ENCODE measurements at places on chromosomes 7 and 10. TPM values are rescaled to one million over a fixed set of nuclear protein-coding genes. Genes with fewer than 3 reads are reported as not detected.
A peak's percentile ranks its signal among the peaks of the same experiment; 100 is the strongest.

DNA sequence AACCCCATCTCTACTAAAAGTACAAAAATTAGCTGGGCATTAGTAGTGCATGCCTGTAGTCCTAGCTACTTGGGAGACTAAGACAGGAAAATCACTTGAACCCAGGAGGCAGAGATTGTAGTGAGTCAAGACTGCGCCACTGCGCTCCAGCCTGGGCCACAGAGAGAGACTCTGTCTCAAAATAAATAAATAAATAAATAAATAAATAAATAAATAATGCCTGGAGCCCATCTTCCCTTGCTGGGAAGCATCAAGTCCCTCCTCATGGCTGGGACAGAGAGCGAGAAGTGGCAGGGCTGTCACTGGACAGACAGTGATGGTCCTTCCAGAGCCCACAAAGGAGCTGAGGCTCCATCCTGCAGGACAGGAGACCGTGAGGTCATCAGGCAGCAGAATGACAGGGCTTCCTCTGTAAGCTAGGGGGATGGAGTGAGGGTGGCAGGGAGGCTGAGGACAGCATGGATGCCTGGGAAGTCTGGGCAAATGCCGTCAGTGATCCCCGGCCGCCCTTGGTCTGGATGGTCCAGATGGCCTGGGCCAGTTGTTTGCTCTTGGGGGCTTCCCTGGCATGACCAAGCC lies 36.4 kb upstream of the ELN start:
- no peak for DNase-seq

The CHST3 gene
- polyA plus RNA-seq = 4.7 TPM

The HIP1 gene
- 5.9 TPM for polyA plus RNA-seq

The AP5Z1 gene
- 33.4 TPM for polyA plus RNA-seq

- DNase-seq = no peak
Measured at GRCh38 chr7:33418251-33418701, 288.9 kb downstream of the BBS9 start.

The SEM1 gene
- polyA plus RNA-seq = 202 TPM

DNA sequence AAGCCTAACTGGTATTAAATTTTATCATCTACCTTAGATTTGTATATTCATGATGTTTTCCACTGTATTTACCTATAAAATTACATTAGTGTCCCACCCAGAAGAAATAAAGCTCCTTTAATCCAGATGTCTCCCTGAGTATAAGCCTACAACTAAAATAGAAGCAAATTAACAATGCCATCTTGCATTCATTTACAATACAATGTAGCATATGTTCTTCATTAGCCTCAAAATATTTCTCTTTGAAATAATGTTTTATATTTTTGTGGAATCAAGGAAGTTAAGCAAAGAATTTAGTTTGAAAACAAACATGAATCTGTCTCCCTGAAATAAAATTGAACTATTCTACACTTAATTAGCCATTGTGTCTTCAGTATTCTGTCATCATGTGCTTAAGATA lies 112.3 kb downstream of the CACNA2D1 start:
- no peak for DNase-seq

- no peak for DNase-seq
Measured at GRCh38 chr7:149281508-149282330, 19.7 kb downstream of the ZNF783 start.

The RNF32 gene
- 3.7 TPM for polyA plus RNA-seq

DNA sequence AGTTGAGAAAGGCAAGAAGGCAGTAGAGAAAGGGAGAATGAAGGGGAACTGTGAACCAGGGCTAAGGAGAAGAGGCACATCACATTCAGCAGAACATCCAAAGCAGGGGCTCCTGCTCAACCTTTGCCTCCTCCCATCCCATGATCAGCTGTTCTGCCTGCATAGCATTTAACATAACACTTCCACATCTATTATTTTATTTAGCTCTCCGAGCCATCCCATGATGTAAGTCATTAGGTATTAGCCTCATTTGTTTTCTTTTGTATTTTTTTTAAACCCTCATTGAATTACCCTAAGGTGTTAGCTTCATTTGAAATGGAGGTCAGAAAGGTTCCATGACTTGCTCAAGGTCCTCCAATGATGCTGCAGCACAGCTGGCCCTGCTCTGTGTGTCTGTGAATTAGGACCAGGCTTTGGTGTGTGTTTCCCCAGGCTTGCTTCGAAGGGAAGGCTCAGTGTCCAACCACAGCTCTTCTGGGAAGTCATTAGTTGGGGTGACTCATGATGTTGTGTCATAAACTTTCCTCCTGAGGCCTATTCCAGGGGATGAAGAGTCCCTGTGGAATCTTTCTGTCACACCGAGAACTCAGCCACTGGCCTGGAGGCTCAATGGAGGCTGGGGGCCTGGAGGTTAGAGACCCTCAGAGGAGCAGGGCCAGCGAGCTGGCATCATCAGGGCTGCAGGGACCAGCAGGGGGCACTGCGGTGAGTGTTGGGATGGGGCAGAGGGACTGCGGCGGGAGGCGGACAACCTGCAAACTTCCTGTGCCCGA lies 16.5 kb downstream of the NPFFR1 start:
- DNase-seq = peak; percentile 66

The VPS26A gene
- polyA plus RNA-seq = 57.7 TPM

GRCh38 chr7:93430917-93431588 lies 143.5 kb downstream of the CALCR start:
- DNase-seq = no peak

The PDE6C gene
- 0.55 TPM for polyA plus RNA-seq

The ITPRID1 gene
- polyA plus RNA-seq = 0.25 TPM

- DNase-seq = no peak
Measured at GRCh38 chr7:18890885-18891621, 226.4 kb downstream of the TWIST1 start.

GRCh38 chr10:59301067-59301754 lies 61.1 kb downstream of the FAM13C start:
- DNase-seq = no peak

GRCh38 chr10:93579985-93580711 lies 13.7 kb downstream of the FFAR4 start:
- no peak for DNase-seq

The CNTNAP2 gene
- polyA plus RNA-seq = 12.9 TPM

DNA sequence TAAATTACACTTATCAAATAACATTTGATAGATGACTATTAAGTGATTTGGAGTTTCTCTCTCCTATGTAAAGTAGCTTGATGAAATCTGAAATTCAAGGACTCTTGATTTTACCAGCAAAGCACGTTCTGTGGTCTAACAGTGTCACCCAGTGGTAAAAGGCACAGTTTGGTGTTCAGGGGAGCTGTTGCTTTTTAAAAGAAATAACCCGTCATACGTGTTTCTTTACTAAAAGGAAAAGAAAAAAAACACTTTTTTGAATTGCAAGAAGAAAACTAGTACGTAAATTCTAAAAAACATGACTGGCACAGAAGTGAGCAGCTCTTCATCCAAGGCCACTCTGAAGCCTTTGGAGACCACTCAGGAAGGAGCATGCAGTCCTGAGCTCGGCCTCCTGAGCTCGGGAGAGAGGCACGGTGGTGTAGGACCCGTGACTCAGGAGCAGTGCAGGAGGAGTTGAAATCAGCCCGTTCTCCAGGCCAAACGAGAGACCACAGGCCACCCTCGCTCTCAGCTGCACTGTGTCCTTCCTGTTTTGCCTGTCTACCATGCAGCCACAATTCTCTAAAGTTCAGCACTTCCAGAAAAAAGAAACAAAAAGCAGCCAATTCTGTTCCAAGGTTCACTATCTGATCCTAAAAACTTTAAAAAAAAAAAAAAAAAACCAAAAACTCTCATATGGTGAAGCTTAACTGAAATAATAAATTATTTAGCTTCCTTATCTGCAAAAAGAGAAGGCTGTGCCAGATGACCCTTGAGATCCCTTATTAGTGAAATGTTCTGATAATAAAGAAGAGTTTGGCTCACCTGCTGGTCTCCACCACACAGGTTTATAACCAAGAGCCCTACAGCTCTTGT lies 212.6 kb upstream of the FRMD4A start:
- DNase-seq = no peak

The RAMP3 gene
- polyA plus RNA-seq = 5.1 TPM

The TTYH3 gene
- polyA plus RNA-seq = 152 TPM

The THNSL1 gene
- polyA plus RNA-seq = 7.8 TPM

DNA sequence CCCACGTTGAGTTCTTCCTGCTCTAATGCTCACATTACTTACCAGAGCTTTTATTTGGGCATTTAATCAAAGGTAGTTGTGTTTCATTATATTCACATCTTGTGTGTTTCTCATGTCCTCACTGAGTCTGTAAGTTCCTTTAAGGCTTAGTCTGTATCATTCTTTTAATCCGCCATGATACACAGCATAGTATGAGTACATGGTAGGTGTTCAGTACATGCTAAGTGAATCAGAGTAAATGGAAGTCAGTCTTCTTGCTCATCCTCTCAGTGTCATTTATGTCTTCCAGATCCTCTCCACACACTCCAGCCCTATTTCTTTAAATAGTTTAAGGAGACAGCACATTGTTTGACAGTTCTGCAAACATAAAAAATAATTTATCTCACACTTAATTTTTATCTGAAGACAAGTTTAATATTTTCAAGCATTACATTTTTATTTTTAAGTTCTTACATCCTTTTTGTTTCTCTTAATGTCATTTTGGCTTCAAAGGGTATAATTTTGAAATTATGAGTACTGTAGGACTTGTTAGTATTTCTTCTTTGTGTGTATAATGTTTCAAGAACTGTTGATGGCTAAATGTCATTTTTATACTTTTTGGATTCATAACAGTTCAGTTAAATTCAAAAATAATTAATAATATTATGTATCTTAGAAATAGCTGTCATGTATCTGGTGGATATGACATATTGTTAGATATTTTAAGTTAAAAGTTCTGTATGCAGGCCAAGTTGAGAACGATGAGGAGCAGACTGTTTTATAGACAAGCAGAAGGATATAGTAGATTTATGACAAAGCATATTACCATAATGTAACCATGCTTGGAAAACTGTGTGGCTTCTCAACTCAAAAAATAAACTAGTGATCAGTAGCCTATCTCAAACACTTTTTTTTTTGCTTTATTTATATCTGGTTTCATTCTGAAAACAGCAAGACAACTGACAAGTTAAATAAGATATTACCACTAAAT lies 342.7 kb downstream of the LRMDA start:
- DNase-seq = no peak

DNA sequence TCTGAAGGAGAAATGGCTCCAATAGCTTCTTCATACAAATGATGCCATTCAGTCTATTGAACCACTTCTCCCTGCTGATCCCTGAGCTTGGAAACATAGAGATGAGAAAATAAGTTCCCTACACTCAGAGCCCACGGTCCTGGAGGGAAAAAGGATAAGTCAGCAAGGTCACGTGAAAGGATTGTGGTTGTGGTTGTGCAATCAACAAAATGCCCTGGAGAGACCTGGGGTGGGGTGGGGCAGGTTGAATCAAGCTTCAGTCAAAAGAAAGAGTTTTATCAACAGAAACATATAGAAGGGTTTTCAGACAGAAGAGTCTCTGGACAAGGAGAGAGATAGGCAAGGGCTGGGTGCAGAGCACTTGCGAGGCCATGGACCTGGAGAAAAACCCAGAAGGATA lies 30.1 kb downstream of the C10orf90 start:
- DNase-seq = no peak

DNA sequence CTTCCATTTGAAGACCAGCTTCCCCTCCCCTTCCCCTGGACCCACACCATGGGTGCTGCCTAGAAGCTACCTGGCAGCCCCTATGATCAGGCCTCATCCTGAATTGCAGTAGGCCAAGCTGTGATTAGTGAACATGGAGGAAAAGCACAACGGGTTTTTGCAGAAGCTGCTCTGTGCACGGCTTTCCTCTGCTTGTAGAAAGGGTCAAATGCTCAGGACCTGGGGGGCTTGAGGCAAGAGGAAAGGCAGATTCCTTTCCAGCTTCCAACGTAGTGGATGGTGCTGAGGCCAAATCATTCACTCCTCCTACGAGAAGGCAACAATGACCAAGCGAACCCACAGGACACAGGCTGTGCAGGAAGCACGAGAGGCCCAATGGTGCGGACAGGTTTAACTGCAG lies 410.3 kb upstream of the SHH start:
- no peak for DNase-seq

The GPR146 gene
- 4.0 TPM for polyA plus RNA-seq

The AOC1 gene
- 206 TPM for polyA plus RNA-seq

DNA sequence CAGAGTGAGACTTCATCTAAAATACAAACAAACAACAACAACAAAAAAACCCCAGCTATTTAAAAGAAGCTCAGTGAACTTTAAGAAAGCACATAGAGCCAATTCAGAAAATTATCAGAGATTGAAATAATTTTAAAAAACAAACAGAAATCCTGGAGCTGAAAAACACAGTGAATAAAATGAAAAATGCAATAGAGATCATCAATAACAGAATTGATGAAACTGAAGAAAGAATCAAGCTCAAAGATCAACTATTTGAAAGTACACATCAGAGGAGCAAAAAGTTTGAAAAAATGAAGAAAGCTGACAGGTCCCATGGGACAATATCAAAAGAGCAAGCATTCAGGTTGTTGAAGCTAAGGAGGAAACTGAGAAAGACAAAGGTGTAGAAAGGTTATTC lies 12.2 kb upstream of the ZNF746 start:
- no peak for DNase-seq

The TAS2R3 gene
- polyA plus RNA-seq = 0.15 TPM
